ENCODE measurements at places on chromosomes 4 and X.

- DNase-seq = no peak
Measured at GRCh38 chr4:85842540-85842939, 367.6 kb downstream of the ARHGAP24 start.

DNA sequence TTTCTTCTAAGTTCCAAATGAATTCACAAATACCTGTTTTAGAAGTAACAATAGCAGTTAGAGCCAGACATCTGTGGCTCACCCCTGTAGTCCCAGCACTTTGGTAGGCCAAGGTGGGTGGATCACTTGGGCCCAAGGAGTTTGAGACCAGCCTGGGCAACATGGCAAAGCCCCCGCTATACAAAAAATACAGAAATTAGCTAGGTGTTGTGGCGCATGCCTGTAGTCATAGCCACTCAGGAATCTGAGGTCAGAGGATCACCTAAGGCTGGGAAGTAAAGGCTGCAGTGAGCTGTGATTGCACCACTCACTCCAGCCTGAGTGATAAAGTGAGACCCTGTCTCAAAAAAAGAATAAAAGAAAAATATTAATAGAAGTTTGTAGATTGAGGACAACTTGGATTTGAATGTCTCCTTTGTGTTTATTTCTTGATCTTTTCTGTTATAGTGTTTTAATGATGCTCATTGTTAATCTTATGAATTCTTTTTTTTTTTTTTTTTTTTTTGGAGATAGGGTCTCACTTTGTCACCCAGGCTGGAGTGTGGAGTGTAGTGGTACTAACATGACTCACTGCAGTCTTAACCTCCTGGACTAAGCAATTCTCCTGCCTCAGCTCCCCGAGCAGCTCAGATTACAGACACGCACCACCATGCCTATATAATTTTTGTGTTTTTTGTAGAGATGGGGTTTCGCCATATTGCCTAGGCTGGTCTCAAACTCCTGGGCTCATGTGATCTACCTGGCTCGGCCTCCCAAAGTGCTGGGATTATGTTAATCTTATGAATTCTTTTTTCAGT is 30.7 kb upstream of the RAPGEF2 start:
- DNase-seq = no peak

GRCh38 chr4:56531823-56532222 is 26.2 kb downstream of the ARL9 start:
- no peak for DNase-seq

GRCh38 chr4:129335276-129335675 is 239.3 kb downstream of the C4orf33 start:
- DNase-seq = no peak

- no peak for DNase-seq
Measured at GRCh38 chr4:126479709-126480108, 1153.0 kb upstream of the INTU start.

GRCh38 chr4:96677499-96677898 is 837.6 kb downstream of the PDHA2 start:
- no peak for DNase-seq

DNA sequence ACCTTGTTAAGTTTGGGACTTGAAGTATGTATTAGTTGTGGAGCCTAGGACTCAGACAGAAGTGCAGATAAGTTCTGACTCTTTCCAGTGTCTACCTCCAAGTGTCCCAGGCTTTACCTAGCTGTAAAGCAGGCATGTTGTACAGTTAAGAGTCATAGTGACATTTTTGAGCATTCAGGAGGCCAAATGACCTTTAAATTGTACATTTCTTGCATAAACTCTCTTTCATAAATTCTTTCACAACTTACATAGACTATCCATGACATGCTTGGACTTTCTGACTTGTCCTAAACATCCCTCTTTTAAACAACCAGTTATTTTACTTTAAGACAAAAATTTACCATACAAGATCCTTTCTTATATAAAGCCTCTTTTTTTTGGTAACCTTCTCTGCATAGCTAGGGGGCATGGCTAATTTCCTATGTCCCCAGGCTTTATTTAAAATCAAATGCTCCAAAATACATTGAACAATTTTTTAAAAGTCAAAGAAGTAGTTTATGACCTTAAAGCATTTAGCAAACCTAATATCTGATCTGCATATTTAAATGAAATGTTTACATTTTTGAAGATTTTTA is 40.1 kb upstream of the UGT8 start:
- no peak for DNase-seq

GRCh38 chr4:22794732-22795131 is 102.0 kb downstream of the GBA3 start:
- DNase-seq = no peak

DNA sequence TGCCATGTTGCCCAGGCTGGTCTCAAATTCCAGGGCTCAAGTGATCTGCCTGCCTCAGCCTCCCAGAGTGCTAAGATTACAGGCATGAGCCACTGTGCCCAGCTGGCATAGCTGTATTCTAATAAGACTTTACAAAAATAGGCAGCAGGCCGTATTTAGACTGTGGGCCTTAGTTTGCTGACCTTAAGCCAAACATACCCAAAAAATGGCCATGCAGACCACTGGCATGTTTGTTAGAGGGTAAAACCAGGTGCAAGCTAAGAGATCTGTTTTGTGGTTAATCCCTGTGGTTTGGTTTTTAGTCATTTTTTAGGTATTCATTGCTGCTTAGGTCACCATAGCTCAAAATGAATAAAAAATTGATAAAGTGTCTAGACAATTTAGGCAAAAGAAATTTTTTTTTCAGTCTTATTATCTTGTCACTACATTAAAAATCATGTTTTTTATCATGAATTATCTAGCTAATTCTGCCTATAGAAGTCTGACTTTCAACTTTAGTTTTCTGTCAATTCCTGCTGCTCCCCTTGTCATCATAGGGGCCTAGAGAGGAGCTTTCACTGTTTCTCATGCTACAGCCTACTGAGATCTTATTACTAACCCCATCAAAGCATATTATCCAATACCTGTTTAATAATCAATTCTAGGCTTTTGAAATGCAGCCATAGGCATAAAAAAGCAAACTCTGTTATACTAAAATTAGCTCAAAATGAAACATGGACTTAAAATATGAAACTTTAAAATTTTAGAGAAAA is 7.5 kb upstream of the SPINK2 start:
- DNase-seq = no peak

DNA sequence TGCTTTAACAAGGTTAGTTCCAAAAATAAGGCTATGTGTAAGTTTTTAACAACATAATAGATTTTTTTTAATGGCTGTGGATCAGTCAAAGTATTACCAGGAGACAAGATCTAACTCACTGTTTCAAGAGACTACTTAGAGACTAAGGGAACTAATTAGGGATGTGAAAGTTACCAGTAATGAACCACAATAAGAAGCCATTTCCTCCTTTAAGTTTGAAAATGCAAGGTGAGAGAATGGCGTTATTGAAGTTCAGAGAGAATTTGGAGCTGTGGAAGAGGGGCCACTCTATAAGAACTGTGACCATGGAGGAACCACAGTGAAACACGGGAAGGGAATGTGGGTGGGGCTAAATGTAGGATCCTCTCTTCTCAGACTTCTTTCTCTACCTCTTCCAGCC is 624.2 kb downstream of the GLUD2 start:
- DNase-seq = no peak

GRCh38 chrX:84216881-84217280 is 28.9 kb upstream of the RPS6KA6 start:
- DNase-seq = peak; percentile 35

GRCh38 chr4:61485056-61485455 is 284.9 kb downstream of the ADGRL3 start:
- DNase-seq = no peak

DNA sequence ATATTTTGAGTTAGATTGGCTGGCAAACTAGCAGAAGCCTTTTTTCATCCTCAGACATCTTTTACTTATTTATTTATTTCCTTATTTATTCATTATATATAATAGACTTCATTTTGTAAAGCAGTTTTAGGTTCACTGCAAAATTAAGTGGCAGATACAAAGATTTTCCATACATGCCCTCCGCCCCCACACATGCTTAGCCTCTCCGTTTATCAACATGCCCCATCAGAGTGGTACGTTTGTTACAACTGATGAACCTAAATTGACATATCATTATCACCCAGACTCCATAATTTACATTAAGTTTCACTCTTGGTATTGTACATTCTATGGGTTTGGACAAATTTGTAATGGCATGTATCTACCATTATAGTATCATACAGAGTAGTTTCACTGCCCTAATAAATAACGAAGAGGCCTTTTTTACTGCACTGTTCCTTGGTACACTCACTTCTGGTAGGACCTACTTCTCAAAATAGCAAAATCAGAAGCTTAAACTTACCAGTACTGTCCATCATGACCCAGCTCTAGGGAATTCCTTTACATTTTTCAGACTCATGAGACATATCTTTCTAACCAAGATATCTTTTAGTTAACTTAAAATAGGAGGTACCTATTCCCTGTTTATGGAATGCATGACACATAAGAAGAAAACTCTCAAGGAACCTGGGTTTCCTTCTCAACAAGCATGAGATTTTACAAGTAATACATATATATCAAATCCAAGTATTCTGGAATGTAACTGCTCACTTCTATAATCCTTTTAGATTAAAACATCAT is 4.8 kb upstream of the TMPRSS11B start:
- DNase-seq = no peak

DNA sequence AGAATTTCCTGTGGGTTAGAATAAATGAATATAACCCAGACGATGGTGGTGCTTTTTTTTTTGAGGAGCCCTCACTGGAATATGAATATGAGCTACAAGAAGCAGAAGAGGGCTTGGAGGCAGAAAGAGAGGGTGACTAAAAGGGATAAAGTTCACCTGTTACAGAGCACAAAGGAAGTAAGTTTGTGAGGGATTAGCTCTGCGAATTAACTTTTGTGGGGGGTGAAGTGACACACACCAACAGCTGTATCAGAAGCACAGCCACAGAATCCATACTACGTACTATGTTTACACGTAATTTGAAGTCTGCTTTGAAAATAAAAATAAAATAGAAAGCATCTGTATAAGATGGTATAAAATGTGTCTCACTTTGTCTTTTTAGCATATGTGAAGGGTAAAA is 963.6 kb upstream of the DIAPH2 start:
- DNase-seq = no peak

GRCh38 chr4:26206999-26207398 is 113.8 kb upstream of the RBPJ start:
- no peak for DNase-seq

GRCh38 chr4:139800082-139800481 is 134.5 kb downstream of the MGST2 start:
- no peak for DNase-seq
